ENCODE measurements at places on chromosomes 3 and 15.

DNA sequence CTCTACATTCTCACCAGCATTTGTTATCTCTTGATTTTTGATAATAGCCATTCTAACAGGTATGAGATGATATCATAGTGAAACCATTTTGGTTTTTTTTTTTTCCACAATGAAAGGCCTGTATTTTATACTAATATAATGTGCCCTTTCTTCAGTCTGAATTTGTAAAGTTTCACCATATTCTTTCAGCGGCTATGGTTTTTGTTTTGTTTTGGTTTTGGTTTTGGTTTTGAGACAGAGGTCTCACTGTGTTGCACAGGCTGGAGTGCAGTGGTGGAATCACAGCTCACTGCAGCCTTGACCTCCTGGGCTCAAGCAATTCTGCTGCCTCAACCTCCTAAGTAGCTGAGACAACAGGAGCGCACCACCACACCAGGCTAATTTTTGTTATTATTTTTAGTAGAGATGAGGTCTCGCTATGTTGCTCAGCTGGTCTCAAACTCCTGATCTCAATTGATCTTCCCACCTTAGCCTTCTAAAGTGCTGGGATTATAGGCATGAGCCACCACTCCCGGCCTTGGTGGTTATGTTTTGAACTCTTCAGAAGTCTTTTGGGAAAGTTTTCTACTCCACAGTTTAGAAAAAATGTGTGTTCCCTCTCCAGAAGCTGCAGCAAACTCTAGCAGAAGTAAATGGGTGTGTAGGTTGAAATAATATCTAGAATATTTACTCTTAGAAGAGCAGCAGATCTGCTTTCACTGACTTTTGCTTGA is 110.2 kb upstream of the UMPS start:
- no peak for DNase-seq

GRCh38 chr3:53694666-53695323 is 151.4 kb downstream of the CHDH start:
- DNase-seq = no peak

DNA sequence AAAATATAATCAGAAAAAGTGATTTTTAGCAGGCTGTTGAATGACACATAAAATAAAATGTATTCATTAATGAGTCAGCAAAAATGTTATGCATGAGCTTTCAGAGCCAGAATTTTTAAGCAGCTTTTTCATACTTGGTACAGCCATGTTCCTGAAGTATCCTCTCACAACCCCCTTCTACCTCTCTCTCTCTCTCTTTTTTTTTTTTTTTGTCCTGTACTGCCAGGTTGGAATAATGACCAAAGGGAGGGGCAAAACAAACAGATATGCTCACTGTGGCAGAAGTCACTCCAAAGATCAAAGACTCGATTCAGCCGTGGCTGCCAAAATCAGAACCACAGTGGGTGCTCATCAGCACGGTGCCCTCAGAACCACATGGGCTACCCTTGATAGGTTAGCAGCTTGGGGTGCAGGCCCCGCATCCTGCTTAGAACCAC is 383.0 kb downstream of the ZBTB20 start:
- peak; percentile 11 for DNase-seq

DNA sequence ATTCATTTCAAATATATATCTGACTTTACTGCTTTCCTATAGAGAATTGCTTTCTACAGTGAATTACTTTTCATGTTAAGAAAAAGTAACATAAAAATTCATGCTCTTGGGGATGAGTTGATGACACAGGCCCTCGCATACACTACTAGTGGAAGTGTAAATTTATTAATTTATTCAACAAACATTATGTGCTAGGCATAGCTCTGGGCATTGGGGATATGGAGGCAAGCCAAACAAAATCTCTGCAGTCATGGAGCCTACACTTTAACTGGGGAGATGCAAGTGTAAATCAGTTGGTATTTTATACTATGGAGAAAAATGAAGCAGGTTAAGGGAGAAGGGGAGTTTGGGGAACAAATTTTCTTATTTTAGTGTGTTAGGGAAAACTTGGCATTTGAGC is 340.7 kb downstream of the RAP2B start:
- no peak for DNase-seq

- DNase-seq = no peak
Observed at GRCh38 chr3:128523591-128523990, 30.6 kb upstream of the GATA2 start.

DNA sequence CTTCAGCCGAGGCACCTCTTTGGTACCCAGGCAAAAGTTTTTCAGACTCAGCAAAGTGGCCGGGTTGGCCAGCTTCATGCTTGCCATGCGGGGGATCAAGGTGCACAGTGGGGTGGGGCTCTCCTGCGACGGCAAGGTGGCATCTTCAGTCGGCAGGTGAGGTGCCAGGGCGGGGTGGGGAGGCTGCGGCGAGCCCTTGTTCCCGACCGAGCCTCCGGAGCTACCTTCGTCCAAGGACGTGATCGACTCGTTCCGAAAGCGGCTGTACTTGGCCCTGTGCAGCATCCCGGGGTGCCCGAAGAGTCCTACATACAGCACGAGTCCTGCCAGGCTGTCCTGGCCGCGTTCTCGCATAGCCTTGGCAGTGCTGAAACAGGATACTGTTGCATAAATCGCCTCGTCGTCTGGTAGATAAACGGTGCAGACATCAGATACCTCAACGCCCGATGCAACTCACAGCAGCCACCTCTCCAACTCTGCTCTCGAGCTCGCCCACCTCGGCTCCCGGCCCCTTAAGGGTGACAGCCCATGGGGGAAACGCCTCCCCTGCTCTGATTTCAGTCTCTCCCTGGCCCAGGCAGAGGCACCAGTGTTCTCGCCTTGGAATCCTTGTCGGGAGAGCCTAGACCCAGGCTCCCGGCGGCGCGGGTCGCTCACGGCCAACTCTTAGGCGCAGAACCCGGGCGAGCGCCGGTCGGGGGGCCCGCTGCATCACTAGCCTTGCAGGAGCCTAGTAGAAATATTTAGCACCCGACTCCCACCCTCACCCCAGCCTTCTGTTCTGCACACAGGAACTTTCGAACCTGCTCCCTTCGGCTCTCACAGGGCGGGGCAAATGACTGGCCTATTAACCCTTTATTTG is 826 bp downstream of the SHC4 start:
- peak; percentile 45 for DNase-seq

GRCh38 chr15:49987198-49987785 is 131.7 kb downstream of the ATP8B4 start:
- no peak for DNase-seq

DNA sequence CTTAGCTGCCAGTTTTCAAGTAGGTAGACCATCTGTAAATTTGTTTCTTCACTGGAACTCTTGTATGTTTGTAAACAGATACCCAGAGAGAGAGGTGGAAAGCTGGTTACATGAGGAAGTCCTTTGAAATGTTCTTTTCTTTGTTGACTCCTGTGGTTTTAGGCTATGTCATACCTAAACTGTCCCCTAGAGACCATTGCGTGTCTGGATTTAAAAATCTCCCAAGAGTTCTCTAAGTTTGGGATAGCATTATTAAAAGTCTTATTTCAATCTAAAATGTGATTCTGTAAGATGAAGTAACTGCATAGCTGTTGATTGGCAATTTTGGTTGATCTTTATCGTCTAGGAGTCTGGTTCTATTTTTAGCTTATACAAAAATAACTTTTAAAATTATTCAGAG is 127.2 kb downstream of the GHSR start:
- no peak for DNase-seq

- DNase-seq = peak; percentile 37
Observed at GRCh38 chr3:12178091-12178820, 19.5 kb upstream of the TIMP4 start.
